Stimulated activated CD4-positive, alpha-beta T cell treated with anti-CD3 and anti-CD28 coated beads, Interleukin-1b, Interleukin-23, amount 100 ng/mL, for 1 hour (primary cell): ENCODE measurements at places on chromosomes 1 and 21.
A peak's percentile ranks its signal among the peaks of the same experiment; 100 is the strongest.

GRCh38 chr1:7956218-7957032 lies 5.1 kb upstream of the PARK7 start:
- DNase-seq: no peak

- DNase-seq: no peak
Measured at GRCh38 chr1:226320930-226321329, 12.0 kb upstream of the LIN9 start.

- DNase-seq: no peak
Measured at GRCh38 chr1:203028067-203028783, 1.9 kb downstream of the PPFIA4 start.

DNA sequence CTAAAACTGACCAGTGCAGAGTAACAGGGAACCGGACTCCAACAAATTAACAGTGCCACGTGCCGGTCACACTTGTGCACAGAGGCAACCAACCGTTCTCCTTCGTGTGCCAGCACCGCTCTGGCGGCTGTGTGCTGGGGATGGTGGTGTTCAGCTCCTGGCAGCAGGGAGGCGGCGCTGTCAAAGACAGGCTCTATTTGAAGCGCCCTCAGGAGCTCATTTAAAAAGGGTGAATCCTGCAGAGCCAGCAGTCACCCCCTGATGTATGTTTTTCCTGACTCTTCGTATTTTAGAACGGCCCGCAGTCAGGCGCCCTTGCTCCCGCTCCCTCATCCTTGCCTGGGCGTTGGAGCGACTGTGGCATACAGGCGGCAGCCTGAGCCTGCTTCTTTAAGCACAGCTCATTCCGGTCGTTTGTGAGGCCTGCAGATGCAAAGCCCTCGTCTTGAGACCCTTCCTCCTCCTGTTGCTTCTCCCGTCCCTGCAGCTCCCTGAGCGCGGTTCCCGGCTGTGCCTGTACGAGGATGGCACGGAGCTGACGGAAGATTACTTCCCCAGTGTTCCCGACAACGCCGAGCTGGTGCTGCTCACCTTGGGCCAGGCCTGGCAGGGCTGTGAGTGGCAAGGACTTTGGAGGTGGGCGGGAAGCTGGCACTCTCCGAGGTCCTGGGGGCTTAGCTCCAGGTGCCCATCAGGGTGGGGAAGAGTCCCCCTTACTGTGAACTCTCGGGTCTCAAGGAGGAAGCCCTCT lies 1.1 kb downstream of the DFFB start:
- DNase-seq: no peak

GRCh38 chr1:183674339-183674738 lies 21.2 kb upstream of the APOBEC4 start:
- DNase-seq: no peak

GRCh38 chr1:246020211-246020954 lies 486.7 kb downstream of the SMYD3 start:
- no peak for DNase-seq

DNA sequence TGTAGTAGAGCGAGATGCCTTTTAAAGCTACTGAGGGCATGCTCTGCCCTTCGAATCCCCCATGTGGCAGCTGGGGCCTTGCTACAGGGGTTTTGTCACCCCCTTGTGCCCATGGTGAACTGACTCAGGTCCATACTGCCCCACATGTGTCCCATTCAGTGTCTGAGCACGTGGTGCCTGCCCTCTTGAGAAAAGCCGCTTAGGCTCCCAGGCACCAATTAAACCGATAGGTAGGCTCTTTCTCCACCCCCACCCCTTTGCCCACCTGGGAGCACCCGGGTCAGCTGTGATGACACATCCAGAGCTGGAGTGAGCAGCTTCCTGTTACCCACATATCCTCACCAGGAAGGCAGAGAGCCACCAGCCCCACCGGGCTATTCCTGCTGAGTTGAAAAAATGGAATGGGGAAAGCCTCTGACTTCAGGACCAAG lies 30.5 kb downstream of the TMCC2 start:
- no peak for DNase-seq

DNA sequence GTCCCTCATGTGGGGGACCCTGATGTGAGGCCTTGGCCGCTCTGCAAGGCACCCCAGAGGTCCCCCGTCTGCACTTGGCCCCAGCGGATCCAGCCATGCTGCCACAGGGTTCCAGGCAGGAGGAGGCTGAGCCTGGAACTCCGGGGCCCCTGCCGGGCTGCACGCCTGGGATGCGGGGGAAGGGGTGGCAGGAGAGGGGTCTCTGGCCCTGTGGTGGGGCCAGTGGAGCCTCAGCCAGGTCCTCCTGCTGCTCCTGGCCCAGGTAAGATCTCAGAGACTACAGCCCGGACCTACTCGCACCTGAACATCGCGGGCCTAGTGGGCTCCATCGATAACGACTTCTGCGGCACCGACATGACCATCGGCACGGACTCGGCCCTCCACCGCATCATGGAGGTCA lies 12.9 kb downstream of the PFKL start:
- DNase-seq: no peak

DNA sequence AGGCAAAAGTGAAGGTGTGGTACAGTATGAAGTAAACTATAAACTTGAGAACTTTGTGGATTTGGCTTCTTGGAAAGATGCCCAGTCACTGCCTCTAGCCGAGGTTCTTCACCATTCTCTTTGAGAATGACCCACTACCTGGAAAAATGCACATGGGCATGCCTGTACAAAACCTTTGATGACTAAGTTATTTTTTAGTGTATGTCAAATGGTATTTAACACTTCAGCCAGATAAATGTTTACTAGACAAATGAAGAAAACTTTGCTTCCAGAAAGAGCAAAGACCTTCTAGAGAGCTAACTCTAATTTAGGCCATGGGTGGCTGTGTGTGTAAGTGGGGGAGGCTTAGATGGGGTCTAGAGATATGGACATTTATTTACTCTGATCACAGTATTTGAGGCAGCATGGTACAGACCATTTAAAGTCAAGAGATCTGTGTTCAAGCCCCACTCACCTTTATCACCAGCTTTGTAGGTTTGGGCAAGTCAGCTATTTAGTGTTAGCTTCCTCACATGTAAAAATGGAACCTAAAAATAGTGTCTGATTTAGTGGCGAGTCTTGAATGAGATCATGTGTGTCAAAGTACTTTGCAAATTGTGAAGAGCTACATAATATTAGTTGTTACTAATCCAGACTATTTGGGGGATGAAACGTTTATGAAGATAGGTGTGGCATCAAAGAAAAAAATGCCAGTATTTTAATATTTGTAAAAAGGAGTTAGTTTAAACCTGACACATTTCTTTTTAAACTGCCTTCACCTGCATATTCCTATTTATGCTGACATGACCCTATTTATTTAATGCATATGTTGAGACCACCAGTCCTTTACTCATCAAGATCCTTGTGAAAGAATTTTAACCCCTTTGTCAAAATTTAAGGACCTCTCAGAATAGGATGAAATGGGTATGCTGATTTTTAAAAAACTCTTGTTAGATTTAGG lies 20.2 kb downstream of the NFYC start:
- no peak for DNase-seq

DNA sequence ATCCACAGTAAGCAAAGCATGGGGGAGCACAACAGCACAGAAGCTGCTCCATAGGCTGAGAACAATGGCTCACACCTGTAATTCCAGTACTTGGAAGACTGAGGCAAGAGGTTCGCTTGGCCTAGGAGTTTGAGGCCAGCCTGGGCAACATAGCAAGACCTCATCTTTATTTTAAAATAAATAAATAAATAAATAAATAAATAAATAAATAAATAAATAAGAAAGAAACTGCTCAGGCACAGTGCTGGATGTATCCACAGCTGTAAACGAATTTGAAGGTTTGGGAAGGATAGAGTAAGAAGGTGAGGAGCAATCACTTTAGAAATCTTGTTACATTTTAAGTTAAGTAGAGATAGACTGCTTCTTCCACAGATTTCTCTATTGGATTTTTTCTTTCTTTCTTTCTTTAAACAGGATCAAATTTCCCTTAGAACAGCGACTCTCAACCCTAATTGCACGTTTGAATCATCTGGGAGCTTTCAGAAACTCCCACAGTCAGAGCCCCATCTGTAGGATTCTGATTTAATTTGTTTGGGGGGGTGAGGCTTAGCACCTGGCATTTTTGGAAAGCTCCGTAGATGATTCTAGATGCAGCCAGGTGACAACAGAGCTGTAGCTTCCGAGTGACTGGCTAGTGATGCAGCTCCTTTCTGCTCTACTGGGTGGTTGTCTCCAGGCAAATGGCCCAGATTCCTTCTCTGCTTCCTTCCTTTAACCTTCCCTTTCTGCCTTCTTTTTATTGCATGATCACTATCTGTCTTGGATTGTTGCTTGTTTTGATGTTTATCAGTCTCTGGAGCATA lies 53.5 kb downstream of the S1PR1 start:
- DNase-seq: no peak

DNA sequence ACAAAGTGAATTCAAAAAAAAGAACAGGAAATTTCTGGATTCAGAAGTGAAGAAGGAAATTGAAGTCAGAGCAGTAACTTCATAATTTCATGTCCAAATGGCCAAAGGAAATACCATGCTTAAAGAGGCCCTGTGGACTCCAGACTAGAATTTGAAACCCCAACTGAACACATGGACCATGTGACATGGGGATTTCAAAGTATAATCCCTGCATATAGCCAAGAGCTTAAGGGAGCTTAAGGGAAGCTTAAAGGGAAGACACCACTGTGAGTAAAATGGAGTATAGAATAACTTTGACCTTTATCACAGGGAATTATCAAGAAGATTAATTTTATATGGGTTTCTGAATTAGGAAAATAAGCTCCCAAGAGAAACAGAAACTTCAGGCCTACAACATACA lies 241.8 kb upstream of the POGK start:
- DNase-seq: no peak

GRCh38 chr21:17950591-17950990 lies 131.4 kb upstream of the C21orf91 start:
- DNase-seq: no peak

DNA sequence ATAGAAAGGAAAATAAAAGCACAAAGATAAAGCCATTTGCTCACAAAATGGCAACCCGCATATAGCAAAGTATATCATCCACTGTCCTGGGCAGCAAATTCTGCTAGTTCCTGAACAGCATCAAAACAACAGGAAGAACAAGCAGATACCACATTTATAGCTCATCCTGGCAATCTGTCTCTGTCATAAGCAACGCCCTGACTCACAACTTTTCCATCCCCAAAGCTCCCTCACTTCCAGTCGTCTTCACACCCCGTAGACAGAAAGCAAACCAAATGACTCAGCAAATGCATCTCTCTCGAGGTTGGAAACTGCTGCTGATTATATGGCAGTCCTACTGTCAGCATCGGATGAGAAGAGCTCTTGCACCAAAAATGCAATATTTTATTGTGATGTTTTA lies 65.8 kb downstream of the AK5 start:
- no peak for DNase-seq

- no peak for DNase-seq
Measured at GRCh38 chr1:92500552-92500951, 13.8 kb upstream of the GFI1 start.

DNA sequence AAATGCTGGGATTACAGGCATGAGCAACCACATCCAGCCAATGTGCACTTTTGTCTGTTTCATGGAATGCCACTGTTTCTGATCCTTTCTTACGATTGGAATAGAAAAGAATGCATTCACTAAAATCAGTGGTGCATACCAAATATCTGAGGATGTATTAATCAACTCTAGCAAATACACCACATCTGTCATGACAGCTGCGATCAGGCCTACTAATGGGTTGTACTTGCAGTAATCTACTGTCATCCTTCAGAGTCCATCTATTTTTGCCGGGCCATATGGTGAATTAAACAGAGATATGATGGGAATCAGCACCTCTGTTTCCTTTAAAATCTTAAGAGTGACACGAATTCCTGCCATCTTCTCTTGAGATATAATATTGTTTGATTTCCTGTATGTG lies 8.5 kb upstream of the USP1 start:
- no peak for DNase-seq

DNA sequence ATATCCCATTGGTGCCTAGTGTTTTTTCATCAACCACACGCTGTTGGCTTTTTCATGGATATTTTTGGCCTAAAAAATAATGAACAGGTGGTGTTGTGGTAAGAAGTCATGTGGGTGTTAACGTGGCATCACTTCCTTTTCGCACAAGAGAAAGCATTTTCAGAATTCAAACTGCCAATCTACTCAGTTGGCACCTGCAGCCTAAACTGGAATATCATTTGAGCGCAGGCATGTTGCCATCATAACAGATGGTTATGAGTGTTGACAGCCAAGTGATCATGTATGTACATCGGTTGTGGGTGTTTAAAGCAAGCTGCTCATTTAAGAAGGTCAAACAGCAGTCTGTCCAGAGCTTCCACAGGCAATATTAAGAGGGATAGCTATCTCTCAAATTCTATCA lies 1963.0 kb downstream of the NCAM2 start:
- no peak for DNase-seq

- no peak for DNase-seq
Measured at GRCh38 chr1:161266202-161266601, 7.7 kb downstream of the PCP4L1 start.

GRCh38 chr1:40270152-40270834 lies 12.3 kb downstream of the ZMPSTE24 start:
- no peak for DNase-seq

DNA sequence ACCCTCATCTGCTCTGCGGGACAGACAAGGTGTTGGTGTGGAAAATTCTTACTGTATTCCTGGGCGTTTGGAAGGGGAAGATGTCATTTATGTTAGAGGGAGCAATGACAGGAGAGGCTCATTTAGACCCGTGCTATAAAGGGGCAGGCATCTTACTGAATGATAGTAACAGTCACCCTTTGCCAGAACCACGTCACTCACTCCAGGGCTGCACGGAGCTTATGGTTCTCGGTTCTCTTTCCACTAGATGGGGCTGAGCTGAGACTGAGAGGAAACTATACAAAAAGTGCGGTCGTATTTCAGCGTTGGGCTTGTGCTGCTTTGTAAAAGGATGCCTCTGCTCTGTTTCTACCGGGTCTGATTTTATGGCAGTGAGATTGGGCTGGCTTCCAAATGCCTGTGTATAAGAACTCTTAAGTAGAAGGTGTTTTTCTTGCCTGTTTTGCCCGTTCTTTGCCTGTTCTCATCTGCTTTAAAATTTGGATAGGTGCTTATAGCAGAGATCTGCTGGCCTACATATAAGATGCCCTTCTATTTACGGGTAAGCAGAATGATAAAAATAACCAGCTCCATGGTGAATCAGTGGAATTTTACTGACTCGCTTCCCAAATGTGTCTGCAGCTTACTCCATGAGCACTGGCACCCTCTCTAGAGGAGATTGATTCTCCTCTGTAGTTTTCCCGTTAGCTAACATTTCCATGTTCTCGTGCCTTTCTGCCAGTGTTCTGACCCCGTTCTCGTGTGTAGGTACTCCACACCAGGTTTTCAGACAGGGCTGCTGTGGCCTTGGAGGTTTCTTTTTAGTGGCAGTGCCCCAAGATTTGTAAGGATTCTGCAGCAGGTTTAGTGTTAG lies 55.9 kb downstream of the MRPS6 start:
- DNase-seq: peak; percentile 33

GRCh38 chr1:11888206-11888876 lies 29.6 kb upstream of the NPPB start:
- no peak for DNase-seq

- DNase-seq: no peak
Measured at GRCh38 chr1:193520472-193520871, 334.1 kb upstream of the B3GALT2 start.
